ENCODE measurements at places on chromosomes 4 and X.

GRCh38 chr4:10480616-10481015 lies 23.4 kb upstream of the ZNF518B start:
- DNase-seq: no peak

DNA sequence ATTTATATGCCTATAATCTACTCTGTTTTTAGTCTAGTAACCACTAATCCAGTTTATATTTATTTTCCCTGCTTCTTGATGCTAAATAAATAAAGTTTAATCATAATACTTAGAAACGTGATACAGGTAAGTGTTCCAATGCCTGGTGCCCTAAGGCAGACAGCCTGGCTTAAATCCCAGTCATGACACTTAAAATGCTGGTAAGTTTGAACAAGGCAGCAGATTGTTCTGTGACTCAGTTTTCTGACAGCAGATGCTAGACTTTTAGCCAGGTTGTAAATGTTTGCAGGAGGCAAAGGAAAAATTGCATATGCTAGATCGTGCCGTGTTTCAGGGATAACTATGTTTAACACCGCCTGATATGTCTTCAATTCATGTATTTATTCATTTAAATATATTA lies 2661.6 kb downstream of the PCDH7 start:
- peak; percentile 7 for DNase-seq

DNA sequence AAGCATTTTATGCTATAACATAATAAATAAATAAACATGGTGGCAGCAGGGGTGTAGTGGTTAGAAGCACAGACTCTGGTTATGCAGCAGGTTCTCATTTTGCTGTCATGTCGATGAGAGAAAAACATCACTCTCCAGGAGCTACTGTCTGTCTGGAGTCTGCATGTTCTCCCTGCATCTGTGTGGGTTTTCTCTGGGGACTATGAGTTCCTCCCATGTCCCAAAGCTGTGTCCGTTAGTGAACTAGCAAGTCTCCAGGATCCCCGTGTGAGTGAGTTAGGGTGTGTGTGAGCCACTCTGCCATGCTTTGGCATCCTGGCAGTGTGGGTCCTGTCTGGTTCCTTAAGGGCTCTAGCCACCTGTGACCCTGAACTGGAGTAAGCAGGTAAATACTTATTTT lies 585.6 kb upstream of the AGA start:
- DNase-seq: no peak

- no peak for DNase-seq
Measured at GRCh38 chrX:72306085-72306801, 529 bp upstream of the CITED1 start.

DNA sequence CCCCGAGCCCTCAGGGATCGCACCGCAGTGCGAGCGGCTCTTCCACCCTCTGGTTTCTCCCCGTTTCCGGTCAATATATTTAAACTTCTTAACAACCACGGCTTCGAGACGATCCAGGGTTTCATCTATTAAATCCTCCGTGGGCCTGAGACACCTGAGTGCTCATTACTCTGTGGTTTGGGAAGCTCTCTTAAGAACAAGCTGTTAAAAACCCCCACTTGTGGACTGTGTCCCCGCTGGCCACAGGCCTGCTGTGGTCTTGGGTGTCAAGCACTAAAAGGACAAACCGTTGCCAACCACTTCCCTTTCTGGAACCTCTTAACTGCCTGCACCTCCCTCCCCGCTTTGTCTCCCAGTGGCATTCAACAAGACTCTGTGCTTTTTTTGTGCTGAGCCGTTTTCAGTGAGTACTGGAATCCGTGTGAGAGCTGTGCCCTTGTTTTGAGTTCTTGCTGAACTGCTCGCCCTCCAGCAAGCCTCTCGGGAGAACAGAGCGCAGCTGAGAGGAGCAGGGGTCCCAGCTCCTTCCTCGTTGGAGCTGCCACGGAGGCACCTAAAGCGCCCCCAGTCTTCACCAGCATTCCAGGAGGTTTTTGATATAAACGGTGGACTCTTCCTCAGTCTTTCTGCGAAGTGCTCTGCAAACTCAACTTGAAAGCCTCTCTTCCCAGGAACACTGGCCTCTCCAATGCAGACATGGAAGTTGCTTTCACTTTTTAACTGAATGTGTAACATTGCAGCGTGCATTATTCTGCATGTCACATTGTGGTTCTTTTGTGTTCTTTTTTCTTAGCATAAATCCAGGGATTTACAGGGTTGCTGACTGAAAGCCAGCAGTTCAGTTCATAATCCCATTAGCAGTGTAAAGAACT lies 691 bp upstream of the IGFBP7 start:
- peak; percentile 82 for DNase-seq

DNA sequence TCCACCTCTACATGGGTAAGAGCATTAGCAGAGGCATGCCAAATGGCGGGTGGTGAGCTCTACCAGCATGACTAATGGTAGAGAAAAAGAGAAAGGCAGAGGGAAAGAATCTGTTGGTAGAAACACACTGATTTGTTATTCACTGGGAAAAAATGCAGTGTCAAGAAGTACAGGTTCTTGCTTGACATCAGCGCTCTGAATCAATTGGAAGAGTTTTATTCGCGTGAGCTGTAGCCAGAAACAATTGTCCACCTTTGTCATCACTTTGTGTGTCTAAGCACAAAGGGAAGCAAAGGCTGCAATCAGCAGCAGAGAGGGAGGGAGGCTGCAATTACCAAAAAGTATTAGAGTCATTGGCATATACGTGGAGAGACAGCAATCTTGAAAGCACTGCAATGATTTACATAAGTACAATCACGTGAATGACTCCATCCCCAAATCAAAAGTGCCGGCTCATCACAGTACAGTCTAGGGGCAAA lies 67.7 kb upstream of the HS3ST1 start:
- DNase-seq: no peak

- no peak for DNase-seq
Measured at GRCh38 chr4:137367620-137368019, 164.7 kb downstream of the PCDH18 start.

DNA sequence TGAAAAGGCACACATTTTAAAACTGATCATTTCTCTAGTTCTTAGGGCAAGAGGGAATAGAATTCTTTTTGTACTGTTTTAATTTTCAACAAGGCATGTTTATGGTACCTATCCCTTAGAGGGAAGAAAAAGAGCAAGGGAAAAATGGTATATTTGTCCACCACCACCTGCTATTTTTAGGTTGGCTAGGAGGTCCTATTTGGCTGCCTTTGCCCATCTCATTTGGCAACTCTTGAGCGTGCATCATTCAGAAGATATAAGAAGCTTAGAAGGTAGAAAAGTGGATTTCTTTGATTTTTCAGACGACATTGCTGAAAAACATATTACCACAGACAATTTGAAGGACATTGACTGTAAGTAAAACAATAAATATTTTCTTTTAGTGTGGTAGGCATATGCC lies 69.0 kb downstream of the DCK start:
- DNase-seq: no peak

GRCh38 chr4:10893395-10893794 lies 208.8 kb upstream of the CLNK start:
- DNase-seq: no peak

DNA sequence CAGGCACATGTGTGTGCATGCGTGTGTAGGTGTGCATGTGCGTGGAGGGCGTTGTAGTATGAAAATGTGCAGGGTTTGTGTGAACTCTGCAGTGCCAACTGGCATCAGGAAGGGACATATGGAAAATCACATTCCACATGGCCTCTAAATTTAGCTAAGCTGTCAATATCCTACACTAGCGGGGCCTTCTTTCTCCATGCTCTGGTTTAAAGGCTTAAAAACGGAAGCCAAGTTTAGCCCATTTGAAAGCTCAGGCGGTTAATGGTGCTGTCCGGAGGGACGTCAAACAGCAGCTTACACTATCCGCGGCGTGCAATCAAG lies 144.1 kb upstream of the NOCT start:
- DNase-seq: peak; percentile 46

- DNase-seq: no peak
Measured at GRCh38 chr4:186780291-186781031, 56.8 kb upstream of the FAT1 start.

DNA sequence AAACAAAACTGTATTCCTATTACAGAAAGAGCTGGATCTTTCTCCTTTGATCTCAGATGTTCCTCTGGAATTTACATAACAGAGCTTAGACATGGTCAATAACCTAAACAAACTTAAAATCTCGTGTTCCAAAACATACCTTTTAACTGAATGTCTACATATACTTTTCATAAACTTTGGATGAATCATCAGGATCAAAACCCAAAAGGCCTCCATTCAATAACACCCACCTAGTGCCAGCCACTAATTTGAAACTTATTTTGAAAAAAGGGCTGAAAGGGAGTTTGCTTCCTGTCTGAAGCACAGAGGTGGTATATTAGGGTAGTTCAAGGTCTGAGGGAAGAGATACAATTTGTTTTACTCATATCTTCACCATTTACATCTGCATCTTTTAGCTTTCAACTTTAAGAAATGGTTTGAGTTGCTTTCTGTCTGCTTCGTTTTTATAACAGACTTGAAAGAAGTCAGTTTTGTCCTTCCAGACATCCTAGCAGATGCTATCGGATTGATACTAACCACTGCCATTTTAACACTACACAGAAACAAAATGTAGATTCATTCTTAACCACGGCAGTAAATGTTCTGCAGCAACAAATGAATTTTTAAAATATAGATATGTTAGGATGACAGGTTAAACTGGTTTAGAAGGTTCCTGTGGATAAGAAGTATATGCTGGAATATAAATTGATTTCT lies 242.8 kb upstream of the DKK2 start:
- DNase-seq: peak; percentile 77

- DNase-seq: no peak
Measured at GRCh38 chrX:48573690-48574269, 504 bp upstream of the RBM3 start.

- peak; percentile 57 for DNase-seq
Measured at GRCh38 chr4:138010639-138011038, 231.5 kb downstream of the SLC7A11 start.

DNA sequence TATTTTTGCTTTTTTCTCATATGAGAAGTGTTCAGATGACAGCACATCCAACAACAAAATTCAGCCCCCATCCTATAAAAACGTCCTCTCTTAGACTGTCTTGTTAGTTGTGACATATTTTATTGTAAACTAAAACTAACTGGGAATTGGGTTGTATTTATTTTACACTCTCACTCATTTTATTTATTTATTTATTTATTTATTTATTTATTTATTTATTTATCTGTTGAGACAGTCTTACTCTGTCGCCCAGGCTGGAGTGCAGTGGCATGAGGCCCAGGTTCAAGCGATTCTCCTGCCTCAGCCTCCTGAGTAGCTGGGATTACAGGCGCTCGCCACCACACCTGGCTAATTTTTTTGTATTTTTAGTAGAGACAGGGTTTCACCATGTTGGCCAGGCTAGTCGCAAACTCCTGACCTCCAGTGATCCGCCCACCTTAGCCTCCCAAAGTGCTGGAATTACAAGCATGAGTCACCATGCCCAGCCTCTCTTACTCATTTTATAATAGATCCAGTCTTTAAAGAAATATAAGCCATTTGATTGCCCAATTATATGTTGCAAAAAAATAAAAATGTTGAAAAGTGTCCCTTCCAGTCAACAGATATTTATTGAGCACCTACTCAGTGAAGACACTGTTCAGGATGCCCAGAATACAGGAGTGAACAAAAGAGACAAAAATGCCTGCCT lies 44.6 kb downstream of the PALLD start:
- DNase-seq: no peak

- no peak for DNase-seq
Measured at GRCh38 chr4:62898115-62898514, 1511.1 kb downstream of the TECRL start.

GRCh38 chr4:3515646-3516045 lies 16.6 kb downstream of the LRPAP1 start:
- DNase-seq: no peak

- no peak for DNase-seq
Measured at GRCh38 chr4:165692082-165692481, 181.0 kb upstream of the TLL1 start.

DNA sequence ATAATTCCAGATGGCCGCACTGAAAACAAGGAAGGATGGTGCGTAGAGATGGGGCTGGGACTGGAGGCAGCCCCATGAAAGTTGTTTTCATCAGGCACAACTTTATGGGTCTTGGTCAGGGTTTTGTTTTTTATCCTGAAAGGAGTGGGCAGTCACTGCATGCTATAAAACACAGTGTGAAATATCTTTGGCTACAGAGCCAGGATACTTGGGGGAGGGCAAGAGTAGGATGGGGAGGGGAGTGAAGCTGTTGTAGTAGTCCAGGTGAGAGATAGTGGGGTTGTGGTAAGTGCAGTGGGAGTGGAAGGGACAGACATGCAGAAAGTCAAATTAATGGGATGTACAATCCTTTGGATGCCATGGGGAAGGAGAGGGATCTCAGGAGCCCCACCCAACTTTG lies 56.5 kb downstream of the PTTG2 start:
- DNase-seq: no peak

- no peak for DNase-seq
Measured at GRCh38 chr4:122360754-122361153, 18.1 kb upstream of the ADAD1 start.

- no peak for DNase-seq
Measured at GRCh38 chrX:1904663-1905218, 289.9 kb downstream of the ASMT start.

DNA sequence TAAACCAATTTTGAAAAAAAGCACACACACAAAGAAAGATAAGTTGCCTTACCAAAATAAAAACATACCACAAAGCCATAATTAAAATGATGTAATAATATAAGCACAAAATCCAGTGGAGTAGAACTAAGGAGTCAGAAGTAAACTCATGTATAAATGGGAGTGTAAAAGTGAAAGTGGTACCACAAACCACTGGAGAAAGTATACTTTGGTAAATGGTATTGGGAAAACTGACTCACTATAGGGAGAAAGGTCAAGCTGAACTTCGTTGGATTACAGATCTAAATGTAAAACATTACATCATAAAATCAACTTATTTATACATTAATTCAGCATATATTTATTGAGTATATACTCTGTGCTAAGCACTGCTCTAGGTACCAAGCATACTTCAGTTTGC lies 46.3 kb upstream of the HHIP start:
- DNase-seq: no peak

DNA sequence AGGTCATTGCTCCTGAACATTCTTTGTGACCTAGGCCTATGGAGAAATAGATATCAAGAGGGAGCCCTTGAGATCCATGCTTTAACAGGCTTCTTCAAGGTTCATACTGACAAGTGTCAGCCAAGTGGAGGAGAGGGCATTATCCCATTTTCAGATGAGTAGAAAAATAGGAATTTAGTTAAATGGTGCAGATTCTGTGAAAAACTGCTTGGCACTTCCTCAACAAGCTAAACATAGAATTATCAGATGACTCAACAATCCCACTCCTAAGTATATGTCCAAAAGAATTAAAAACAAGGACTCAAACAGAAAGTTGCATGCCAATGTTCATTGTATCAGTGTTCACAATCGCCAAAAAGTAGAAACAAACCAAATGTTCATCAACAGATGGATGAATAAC lies 43.8 kb upstream of the KCNIP4 start:
- DNase-seq: no peak
